ENCODE measurements at places on chromosomes 5 and 9.

DNA sequence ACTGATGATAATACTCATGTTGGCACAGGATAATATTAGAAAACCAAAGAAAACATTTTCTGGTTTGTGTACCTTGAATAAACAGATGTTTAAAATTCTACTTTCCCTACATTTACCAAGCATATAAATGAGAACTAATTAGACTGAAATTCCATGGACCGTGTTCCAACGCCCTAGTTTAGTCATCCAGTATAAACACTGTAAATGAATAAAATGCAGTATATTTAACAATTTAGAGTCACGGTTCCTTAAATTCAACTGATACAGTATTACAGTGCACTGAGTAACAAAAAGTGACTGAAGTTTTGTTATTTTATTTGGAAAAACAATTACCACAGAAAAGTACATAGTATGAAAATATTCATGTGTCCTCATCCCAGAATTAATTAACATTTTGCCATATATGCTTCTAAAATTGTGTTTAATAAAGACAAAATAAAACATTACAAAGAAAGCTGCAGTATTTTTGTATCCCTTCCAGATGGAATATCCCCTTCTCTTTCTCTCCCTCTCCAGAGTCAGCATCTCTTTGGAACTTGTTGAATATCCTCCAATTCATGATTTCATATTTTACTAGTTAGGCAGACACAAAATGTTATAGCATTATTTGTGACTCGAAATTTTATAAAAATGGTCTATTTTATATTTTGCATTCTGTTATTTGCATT is 112.5 kb downstream of the HMHB1 start:
- no peak for DNase-seq

GRCh38 chr9:91845879-91846278 is 104.1 kb downstream of the ROR2 start:
- DNase-seq: no peak

DNA sequence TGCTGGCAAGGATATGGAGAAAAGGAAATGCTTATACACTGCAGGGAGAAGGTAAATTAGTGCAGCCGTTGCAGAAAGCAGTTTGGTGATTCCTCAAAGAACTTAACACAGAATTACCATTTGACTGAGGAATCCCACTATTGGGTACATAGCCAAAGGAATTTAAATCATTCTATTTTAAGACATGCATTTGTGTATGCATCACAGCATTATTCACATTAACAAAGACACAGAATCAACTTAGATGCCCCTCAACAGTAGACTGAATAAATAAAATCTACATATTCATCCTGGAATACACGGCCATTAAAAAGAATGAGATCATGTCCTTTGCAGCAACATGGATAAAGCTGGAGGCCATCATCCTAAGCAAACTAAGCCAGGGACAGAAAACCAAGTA is 510.1 kb upstream of the CDH9 start:
- no peak for DNase-seq

DNA sequence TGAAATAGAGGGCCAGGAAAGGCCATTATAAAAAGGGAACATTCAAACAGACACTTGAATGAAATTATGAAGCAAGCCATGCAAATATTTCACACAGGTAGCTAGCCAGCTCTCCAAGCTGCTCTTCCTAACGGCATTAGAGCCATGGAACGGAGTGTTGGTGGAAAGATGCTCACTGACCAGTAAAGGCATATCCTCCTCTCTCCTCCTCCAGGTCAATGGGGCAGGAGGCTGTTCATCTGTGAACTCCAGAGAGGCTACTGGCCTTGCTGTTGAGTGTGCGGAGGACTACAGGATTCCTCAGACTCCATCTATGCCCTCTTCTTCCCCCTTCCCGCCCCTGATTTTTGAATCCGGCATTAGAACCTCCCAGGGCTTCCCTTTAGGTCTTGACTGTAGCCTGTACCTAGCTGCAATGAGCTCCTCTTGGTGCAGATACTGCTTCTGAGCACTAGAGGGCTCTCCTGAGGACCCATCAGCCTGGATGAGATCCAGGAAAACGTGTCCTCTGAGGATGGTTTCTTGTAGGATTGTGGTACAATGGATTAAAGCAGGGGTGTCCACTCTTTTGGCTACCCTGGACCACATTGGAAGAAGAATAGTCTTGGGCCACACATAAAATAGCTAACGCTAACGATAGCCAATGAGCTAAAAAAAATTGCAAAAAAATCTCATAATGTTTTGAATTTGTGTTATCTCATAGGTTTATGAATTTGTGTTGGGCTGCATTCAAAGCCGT is 162.2 kb downstream of the SREK1 start:
- peak; percentile 71 for DNase-seq

- DNase-seq: no peak
Measured at GRCh38 chr5:73280386-73280785, 107.4 kb downstream of the TMEM174 start.

DNA sequence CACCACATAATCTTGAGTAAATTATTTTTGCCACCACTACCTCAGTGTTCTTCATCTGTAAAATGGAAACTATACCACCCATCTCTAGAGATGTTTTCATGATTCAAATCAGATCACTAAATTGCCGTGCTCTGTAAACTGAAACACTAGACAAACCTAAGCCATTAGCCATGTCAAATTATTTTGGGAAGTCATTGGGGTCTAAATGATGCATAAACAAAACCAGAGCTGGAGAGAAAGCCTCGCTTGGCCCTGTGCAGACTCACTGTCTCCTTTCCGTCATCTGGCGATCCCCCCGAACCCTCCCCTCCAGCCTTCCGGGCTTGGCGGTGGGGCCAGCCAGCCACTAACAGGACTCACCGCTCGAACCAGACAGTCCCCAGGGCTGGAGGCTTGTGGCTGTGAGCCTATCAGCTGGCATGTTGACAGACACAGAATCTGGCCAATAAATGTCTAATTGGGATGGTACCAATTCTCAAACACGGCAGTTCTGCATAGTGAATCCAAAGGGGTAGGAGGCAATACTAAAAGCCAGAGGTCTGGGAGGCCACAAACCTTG is 256.5 kb downstream of the SEC61B start:
- peak; percentile 23 for DNase-seq

DNA sequence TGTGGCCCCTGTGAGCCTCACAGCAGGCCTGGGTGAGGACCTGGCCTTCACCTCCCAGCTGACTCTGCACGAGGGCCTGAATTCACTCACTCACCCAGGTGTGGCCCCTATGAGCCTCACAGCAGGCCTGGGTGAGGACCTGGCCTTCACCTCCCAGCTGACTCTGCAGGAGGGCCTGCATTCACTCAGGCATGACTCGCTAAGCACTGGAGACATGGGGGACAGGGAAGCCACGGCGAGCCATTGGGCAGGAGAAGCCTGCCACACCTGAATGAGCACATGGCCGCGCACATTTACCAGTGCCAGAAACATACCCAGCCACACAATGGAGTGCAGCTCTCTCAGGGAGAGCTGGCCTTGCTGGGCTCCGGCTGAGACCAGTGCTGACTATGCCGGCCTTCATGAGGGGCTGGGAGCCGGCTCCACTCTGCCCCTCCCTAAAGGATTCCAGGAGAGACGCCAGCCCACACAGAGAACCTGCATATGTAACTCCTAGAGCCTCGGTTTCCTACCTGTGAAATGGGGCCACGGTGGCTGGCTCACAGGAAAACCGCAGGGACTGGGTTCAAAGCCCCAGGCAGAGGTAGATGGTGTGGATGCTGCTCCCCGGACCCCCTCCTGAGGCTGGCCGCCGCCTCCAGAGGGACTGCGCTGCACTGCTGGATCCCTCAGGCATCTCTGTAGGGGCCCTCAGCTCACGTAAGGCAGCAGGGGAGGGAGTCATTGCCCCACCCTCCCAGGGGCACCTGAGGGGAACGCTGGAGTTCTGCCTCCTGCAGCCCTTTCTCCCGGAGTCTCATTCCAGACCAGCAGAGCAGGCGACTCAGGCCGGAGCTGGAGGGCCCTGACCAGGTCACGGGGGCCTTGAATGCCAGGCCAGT is 7.2 kb downstream of the ADAMTS2 start:
- DNase-seq: no peak

GRCh38 chr5:172768573-172769341 is 2.2 kb downstream of the DUSP1 start:
- DNase-seq: peak; percentile 62

- DNase-seq: no peak
Measured at GRCh38 chr5:995318-995717, 13.3 kb upstream of the NKD2 start.

DNA sequence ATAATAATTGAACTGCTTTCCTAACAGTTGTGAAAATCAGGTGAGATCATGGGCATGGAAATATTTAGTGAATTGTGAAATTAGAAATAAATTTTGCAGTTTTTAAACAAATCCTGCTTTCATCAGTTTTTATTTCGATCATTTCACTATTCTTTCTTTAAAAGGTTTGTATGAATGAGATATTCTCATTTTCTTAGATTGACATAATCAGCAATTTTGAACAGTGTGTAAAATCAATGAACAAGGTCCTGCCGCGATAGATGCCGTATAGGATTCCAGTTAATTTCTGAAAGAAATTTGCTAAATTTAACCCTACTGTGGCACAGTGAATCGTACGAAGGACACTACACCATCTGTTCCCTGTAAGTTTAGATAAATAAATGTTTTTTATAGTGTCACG is 7.5 kb downstream of the RAD23B start:
- DNase-seq: no peak

GRCh38 chr5:10834695-10835094 is 73.7 kb upstream of the DAP start:
- DNase-seq: no peak

GRCh38 chr9:130193531-130194377 is 21.6 kb downstream of the NCS1 start:
- no peak for DNase-seq

- DNase-seq: no peak
Measured at GRCh38 chr5:55220433-55221185, 6.5 kb downstream of the MCIDAS start.

DNA sequence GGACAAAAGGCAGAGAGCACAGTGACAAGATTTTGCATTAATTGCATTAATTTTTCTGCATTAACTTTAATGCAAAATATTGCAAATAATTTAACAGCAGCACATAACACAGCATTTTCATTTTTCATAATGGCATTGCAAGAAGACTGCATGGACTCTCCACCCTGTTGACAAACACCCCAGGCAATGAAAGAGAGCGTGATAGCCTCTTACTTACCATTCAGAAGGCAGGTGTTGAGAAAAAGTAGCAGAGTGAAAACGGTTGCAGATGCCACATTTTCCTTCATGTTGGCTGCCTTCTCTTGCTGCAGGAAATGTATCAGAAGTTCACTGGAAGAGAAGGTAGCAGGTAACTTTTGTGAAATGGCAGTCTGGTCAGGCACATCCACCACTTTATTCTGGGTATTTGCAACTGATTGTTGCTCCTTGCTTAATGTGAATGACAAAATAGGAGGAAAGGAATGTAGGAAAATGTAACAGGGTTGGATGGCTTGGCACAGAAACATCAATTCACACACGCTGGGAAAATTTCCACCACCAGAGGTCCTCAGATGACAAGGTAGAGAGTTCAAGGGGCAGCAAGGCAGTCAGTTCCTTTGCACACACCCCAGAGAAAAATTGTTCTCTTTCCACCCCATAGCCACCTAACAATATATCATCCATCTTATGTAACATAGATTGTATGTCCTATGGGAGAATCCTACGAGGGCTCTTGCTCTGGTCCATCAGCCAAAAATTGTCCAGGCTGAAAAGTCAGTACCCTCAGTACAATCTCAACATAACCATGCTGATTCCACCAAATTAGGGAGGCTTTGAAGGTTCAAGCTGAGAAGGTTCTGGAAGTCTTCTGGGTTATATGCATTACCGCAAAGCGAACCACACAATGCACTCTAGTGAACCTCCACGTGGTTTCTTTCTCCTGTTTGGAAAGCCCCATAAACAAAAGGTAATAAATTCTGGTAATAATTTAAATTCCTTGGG is 41.9 kb upstream of the AGXT2 start:
- DNase-seq: peak; percentile 73

DNA sequence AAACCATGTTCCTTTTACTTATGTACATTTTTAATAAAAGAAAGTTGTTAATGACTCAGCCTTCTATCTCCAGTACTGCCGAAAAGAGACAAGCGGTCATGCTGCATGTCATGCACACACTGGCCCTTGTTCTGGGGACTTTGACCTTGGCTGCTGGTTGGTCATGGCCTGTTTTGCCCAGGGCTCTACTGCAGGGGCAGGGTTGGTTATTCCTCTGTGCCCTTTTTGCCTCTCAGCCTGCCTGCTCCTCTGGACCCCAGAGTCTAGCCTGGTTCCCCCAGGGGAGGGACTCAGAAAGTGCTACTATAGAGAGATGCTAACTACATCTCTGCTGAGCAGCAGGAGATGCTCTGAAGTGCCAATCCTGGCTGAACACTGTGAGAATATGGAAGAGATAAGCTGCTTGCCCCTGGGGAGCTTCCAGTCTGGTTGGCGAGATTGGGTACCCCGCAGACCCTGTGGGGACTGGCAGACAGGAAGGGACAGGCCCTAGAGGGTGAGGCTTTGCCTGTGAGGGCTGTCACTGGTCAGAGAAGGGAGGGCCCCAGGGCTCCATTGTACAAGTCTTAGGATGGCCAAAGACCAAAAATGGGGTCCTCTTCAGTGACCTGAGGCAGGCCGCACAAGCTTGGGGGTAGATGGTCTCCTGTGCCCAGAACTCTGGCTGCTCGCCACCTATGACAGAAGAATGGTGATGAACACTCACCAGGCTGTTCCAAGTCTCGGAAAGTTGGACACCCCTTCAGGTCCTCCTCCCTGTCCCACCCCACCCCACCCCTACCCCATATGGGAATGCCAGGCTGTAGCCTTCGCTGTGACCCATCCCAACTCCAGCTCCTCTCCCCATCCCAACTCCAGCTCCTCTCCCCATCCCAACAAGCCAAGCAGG is 14.3 kb downstream of the IRF1 start:
- no peak for DNase-seq

GRCh38 chr9:94787266-94787665 is 60.8 kb downstream of the AOPEP start:
- DNase-seq: no peak

- DNase-seq: no peak
Measured at GRCh38 chr5:158880483-158881001, 219.2 kb downstream of the EBF1 start.

DNA sequence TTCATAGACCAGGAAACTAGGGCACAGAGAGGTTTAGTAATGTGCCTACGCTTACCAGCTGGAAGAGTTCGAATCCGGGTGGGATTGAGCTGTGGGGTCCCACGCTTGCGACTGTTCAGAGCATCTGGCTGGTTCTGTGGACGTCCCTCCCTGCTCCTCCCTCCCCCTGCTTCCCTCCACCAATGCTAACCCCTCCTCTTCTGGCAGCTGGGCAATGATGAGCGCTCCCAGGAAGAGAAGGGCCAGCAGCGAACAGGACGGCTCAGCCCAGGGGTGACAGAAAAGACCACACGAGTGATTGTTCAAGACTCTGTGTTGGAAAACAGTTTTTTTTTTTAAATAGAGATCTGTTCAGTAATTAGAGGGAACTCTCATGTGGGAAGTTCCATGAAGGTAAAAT is 6.9 kb downstream of the FAM163B start:
- DNase-seq: no peak

DNA sequence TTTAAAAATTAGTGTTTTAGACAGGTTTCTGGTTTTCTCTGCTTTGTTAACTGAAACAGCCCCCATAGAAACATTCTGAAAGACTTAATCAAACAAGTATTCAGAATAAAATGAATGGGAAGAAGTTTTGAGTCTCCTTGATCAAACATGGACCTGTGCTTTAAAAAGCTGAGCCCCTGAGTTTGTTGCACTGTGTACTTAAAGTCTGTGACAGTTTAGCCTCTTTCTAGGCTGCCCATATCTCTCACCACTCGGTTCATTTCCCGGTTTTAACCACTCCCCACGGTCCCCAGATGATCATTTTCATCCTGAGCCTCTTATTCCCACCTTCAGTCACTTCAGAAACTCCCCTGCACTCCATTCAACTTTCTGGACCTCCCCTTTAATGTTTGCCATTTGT is 215.9 kb upstream of the DMRT1 start:
- DNase-seq: no peak

GRCh38 chr5:55679556-55679955 is 32.6 kb downstream of the SLC38A9 start:
- peak; percentile 19 for DNase-seq
